ENCODE measurements at places on chromosomes 5 and 9.
A peak's percentile ranks its signal among the peaks of the same experiment; 100 is the strongest.

- DNase-seq: peak; percentile 85
These were observed 592.5 kb upstream of the CLINT1 start for GRCh38 chr5:158451203-158451992.

DNA sequence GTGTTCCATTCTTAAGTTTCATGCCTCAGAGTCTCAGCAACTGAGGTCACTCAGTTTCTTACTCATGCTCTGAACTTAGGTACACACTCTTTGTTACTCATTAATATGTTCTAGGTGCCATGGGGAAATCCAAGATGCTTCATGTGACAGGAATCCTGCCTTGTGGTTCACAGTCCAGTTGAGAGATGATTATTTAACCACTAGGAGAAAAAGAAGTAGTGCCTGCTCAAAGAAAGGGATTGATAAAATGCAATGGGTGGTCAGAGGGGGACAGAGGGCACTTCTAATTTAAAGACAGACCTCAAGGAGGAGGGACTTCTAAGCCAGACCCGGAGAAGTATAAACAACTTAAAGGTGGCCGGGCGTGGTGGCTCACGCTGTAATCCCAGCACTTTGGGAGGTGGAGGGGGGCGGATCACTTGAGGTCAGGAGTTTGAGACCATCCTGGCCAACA lies 69.0 kb downstream of the UGCG start:
- DNase-seq: no peak

DNA sequence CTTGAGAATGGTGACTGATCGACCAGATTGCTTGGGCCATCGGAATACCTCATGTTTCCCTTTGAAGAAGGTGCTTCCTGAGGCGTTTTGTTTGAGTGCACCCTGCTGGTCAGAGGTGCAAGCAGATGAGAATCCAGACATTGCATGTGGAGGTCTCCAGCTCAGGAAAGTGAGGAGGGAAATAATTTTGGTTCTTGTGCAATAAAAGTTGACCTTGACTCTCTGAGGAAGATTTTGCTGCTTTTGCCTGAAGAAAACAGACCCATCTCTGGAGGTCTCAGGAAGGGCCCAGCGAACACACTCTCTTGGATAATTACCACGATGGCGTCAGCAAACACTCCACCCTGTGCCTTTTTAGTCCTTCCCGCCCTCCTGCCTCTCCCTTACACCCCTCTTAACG lies 69.7 kb downstream of the GRAMD2B start:
- no peak for DNase-seq

GRCh38 chr9:14935964-14936363 lies 25.7 kb upstream of the FREM1 start:
- DNase-seq: no peak

DNA sequence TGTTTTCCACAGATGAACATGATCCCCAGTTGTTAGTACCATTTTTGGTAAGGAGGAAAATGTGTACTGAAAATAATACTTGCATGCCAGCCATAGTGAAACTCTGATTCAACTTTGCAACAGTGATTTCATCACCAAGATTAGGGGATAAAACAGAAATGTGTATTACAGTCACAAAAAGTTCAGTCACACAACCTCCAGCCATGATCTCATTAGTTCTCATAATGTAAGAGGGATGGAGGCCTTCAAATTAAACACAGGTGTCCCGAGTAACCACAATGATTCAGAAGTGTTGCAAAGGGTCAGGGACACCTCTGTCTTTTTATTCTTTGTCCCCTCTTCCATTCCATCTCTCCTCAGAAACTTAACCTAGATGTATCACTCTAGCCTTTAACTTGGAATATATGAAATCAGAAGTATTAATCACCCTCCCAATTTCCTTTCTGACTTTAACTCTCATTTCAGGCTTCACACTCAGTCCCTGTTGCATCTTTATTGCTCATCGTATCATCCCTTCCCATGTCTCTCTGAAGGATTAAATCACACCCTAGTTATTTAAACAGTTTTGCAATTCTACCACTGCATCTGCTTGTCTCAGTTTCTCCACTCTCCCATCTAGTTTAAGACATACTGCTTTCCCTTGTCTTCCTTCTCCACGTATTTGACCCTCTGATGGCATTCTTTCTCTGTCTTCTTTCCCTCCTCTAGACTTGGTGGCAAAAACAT lies 291.2 kb downstream of the ADAMTS6 start:
- DNase-seq: no peak
